Lung (tissue), 17 donors: ENCODE measurements at places on chromosomes 4 and X. TPM values are rescaled to one million over a fixed set of nuclear protein-coding genes. Genes with fewer than 3 reads are reported as not detected.

Gene SPANXC
- not detected for polyA plus RNA-seq

DNA sequence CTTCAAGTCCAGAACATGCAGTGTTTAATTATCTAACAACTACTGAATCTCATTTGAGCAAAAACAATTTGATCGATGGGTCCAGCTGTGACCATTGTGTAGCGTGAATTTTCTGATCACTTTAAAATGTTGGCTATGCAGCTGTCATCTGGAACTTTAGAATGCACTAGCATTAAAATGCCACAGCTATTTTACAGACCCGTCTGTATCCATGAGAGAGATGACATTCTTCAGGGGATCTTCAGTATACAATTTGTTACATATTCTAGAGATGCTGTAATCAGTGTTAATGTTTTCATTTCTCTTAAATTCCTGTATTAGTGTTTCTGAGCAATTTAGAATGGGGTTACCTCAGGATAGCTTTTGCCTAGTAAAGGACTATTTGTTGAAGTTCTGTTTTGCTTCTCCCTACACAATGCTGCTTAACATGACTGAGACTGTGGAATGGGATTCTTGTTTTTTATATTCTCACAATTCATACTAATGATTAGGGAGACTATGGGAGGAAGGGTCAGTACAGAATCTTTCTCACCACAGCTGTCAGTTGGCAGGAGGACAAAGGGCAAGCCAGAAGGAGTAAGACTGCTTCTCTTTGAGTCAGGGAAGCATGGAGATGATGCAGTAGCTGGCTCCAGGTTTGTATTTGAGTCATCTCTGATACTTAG is 13.2 kb upstream of the CTSO start:
- DNase-seq, result no peak

GRCh38 chr4:7812231-7812857 is 127.3 kb downstream of the AFAP1 start:
- DNase-seq, result no peak

DNA sequence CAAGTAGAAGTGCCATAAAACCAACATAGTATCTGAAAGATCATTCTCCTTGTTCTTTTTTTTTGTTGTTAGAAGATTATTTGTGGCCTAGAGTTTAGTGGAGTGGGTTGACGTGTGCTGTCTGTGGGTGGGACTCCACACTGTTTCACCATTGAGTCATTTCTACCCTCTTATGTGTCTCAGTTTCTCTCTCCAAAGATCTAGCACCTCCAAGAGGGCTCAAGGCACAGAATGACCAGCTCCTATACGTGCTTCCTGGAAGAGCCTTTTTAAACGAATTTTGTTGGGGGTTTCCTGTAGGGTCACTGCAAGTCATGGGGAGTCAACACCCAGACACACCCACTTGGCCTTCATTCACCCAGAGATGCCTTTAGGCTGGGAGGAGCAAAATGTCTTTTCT is 150.1 kb downstream of the KLF8 start:
- no peak for DNase-seq

Gene KLHL15
- polyA plus RNA-seq, result 1.7 TPM
